ENCODE measurements at places on chromosomes 5 and 9.
A peak's percentile ranks its signal among the peaks of the same experiment; 100 is the strongest.

DNA sequence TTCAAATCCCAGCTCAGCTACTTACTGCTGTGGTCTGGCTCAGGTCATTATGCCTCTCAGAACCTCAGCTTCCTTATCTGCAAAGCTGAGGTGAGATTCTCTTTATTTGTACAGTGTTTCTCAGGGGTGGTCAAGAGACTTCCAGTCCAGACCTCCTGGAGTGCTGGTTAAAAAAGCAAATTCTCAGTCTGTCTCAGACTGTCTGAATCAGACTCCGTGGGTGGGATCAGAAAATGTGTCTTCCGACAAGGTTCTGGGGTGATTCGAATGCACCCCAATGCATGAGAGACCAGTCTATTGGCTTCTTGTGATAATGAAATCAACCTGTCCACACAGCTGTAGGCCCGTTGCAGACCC is 137.7 kb upstream of the SMIM23 start:
- no peak for DNase-seq

- DNase-seq: no peak
These were observed 259.6 kb upstream of the RPS23 start for GRCh38 chr5:82537687-82538306.

GRCh38 chr5:119328753-119329602 is 26.8 kb upstream of the TNFAIP8 start:
- DNase-seq: no peak

DNA sequence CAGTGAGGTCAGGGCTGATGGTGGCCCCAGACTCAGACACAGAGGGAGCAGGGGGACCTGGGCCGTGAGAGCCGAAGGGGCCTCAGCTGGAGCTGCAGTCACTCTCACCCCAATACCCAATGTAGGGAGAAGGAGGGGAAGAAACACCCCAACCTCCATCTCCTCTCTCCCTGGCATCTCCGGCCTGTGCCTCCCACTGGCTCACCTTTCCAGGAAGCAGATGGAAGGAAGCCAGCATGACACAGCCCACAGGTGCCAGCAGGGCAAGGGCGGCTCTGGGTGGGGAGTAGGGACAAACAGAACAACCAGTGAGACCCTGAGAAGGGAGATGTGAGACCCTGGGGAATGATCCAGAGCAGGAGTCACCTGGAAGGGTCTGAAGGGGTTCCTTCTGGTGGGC is 3.0 kb upstream of the CRB2 start:
- DNase-seq: no peak

DNA sequence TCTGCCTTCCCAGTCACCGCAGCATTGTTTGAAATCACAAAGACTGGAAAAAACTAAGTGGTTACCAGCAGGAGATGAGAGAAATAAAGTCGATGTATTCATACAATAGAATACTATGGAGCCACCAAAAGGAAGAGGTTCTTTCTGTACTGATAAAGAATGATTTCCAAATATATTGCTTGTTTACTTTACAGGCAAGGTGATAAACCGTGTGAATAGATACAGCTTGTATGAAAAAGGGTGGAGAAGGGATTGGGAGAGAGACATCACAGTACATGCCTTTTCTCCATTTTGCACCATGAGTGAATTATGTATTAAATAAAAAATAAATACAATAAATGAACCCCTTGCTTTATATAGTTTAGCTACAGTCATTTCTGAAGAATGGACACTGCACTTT is 91.7 kb downstream of the RFK start:
- DNase-seq: no peak

GRCh38 chr5:180313677-180314505 is 22.0 kb upstream of the MAPK9 start:
- DNase-seq: no peak

DNA sequence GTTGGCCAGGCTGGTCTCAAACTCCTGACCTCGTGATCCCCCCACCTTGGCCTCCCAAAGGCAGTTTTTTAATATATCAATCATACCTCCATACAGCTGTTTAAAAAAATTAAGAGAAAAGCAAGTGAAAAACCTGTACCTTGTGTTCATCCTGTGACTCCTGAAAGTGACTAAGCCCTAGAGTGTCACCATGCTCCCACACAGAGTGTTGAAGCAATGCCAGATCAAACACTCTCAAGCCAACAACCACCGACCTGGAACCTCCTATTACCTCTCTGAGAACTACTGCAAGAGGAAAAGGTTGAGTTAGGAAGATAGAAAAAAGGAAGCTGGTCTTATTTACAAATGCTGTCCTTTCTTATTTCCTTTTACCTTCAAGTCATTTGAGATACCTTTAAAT is 123.5 kb downstream of the RASEF start:
- no peak for DNase-seq

GRCh38 chr5:90056911-90057705 is 352.4 kb downstream of the CETN3 start:
- DNase-seq: peak; percentile 91

DNA sequence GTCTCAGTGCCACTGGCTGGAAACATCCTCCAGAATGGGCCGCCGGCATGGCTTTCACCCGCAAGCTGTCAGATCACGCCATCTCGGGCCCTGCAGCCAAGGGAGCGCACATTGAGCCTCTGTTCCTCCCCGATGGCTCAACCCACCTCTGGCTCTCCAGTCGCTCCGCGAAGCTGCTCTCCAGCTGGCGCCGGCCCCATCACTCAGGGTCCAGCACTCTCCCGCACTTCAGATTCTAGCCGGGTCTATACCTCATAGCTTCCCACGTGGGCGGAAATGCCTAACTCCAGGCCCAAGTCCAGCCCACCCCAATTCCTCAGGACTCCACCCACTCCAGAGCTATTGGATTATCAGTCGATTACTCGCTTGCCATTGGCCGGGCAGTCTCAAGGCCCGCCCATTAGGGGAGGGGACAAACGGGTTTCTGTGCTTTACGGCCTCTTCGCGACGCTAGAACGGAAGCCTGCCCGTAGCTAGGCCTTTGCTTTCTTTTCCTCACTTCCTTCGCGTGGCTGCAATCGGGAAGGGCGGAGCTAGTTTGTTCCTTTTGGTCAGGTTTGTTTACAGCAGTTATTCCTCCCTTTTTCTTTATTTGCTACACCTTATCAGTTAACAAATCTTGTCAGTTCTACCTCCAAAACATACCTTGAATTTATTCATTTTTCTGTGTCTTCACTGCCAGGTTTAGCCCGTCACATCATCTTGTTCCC is at the start of gene NOL6:
Gene NOL6, minus strand, starts transcription at position 282 of the 710 bp plus-strand sequence. Its CDS starts 82 bp downstream, at position 200.
- DNase-seq: peak; percentile 99

DNA sequence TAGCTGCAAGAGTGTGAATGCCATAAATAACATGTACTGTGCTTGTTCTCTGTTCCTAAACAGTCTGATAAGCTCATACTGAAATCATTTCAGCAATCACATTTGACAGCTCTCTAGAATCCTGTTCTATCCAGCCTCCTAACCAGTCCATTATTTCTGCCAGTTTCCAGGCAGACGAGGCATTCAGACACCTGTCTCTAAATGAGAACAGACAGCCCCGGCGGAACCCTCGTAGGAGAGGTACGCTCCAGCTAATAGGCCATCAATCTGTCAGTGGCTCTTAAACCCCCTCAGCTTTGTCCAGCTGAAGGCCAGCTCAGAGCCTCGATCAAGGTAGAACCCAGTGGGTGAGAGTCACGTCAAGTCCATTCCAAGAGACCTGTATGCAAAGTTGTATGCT is 272.3 kb downstream of the GLIS3 start:
- DNase-seq: no peak

- peak; percentile 63 for DNase-seq
These were observed 664.8 kb upstream of the ZNF608 start for GRCh38 chr5:125411071-125411743.

DNA sequence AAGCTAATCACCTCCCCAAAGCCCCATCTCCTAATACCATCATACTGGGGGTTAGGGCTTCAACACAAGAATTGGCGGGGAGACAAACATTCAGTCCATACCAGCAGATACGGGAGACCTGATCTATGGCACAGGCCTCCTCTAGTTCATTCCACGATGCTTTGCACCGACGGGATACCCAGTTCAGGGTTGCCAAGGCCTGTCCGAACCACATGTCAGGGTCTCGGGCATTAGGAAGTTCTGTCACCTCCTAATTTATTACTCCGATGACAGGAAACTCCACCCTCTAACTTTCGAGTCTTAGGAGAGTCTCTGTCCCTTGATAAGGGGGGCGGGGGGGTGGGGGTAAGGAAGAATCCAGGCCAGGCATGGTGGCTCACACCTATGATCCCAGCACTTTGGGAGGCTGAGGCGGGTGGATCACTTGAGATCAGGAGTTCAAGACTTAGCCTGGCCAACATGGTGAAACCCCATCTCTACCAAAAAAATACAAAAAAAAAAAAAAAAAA is 23.8 kb upstream of the ANKRD33B start:
- no peak for DNase-seq

DNA sequence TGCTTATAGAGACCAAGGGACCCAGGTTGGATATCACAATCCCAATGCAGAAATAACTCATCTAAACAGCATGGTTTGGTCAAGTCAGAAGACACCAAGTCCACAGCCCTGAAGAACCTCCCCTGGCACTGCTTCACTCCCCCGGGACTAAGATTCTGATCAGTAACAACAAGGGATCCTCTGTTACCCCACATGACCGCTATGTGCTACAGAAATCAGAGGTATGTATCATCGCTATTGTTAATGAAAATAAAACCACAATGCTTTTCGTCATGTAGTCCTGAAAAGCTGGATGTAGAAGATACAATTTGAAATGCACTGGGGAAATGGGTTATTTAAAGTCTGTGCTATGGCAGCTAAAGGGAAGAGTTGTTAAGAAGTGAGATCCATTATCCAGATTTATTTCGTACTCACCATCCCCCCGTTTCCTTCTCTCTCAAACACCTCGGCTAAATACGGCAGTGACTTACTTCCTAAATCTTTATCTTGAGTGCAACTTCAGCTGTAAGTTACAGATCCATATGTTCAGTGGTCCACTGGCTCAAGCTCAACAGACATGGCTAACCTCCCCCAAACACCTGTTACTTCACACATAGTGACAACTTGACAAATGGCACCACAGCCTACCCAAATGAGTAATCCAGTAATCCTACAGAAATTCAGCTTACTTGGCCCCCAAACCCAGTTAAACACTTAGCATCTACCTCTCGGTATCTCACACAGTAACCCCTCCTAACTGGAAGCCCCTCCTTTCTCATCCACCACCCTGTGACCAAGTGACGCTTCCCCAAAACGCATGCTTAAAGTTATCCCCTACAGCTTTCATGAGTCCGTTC is 129.2 kb downstream of the MYO10 start:
- no peak for DNase-seq
